ENCODE measurements at places on chromosomes 11 and 22.

- peak; percentile 80 for DNase-seq
These were observed at the start of gene FAM89B for GRCh38 chr11:65572356-65573051. FAM89B (plus strand) TSS chr11:65572538; CDS start chr11:65572670, 132 bp downstream.

DNA sequence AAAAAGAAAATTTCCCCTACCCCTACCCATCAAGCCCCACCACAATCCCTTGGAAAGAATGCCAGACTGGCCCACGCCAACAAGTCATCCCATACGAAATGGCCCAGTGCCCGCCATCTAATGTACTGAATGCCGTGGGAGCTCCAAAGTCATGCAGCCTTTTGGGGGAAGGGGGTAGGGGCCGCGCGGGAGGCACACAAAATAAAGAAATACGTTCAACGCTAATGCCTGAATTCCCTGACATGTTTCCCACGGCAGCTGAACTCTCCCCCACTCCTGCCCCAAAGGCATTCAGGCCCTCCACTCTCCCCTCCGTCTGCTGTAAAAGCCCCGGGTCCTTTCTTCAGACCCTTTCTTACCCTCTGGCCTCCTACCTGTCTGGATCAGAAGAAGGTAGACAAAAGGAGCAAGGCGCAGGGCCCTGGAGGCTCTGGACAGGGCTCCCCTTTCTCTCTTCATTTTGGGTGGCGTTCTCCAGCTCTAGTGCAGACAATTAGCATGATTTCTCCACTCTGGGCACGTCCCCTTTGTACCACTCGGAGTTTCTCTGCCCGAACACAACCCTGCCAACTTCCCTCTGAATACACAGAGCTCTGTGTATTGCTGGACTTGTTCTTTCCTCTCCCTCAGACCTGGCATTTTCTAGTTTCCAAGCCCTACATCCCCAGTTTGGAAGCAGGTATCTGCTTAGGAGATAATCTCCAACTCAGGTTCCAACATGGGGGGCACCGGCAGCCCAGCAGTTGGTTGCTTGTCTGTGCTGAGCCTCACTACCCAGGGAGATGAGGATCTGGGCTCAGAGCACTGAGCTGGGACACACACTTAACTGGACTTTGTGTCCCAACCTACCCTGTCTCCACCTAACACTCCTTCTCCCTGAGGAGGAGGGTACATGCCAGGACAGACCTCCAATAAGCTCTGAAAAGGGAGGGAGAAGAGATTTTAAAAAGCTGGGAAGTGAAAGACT, at the start of gene HEPACAM:
HEPACAM (minus strand) TSS at position 500 of the 967 bp plus-strand sequence; CDS start at position 459, 41 bp downstream.
- DNase-seq = no peak

DNA sequence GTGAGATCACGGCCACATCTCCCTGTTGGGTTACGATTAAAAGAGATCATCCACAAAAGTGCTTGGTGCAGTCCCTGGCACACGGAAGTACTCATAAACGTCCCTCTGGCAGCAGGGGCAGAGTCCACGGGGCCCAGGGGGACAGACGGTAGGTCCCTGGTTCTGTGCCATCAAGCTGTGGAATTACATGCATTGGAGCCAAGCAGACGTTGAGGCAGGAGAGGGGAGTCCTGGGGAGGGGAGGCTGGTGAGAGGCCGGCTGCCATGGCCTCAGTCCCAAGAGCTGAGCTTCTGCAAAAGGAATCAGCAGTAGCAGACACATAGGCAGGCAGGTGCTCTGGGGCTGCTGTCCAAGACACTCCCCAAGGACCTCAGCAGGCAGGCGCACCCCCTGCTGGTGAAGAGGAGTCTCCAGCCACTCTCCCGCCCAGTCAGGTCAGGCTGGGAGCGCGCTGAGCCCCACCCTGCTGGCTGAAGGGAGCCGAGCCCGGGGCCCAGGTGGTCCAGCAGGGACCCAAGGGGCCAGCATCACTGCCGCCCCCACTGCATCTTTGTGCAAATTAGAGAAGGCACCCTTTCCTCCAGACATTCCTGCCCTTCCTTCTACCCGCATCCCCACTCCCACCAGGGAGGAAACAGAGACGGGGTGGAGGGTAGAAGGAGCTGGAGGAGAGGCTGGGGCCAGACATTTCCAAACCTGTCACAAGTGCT, 7.6 kb upstream of the KCTD17 start:
- DNase-seq = peak; percentile 27

- peak; percentile 36 for DNase-seq
These were observed 5.6 kb downstream of the RGL4 start for GRCh38 chr22:23696326-23696851.

GRCh38 chr11:36258730-36259360, 30.4 kb downstream of the COMMD9 start:
- no peak for DNase-seq

- DNase-seq = no peak
These were observed 32.5 kb upstream of the IZUMO1R start for GRCh38 chr11:94271885-94272372.

DNA sequence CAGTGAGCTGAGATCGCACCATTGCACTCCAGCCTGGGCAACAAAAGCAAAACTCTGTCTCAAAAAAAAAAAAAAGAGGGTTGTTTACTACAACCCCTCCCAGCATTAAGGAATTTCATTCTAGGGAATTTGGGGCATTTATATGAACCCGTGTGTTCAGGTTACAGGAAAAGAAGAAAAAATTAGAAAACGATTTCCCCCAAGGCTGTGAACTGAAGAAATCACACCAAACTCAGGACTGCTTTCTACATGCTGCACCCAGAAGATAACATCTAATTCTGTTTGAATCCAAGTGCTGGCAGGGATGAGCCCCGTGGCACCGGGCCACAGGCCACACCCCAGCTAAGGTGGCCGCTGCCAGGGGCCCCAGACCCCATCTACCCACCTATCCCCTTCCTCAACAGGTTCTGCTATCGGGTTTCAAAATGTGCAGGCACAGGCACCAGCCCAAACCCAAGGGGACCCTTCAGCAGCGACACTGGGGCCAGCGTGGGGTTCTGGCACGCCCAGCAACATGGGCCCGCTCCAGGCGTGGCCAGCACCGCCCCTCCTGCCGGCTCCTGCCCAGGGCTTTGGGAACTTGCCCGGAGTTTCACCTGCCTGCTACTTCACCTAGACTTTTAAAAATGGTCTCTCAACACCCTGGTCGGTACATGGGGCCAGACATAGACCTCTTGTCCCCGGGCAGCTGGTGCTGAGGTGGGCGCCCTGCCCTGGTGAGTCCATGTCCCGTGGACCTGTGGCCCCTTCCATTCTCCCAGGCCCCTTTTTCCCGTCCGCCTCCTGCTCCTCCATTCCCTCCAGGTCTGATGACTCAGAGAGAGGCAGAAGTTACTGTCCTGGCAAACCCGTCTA, 11.8 kb downstream of the CELSR1 start:
- no peak for DNase-seq

GRCh38 chr11:14519917-14520746, at the start of gene PSMA1:
PSMA1 (minus strand) TSS chr11:14520386; CDS start chr11:14520299, 87 bp downstream.
- peak; percentile 84 for DNase-seq

GRCh38 chr11:61454520-61454919, 24.6 kb downstream of the SDHAF2 start:
- DNase-seq = no peak

GRCh38 chr11:118662401-118663271, 16.8 kb downstream of the TREH start:
- no peak for DNase-seq
